ENCODE measurements at places on chromosomes 5 and 9.

DNA sequence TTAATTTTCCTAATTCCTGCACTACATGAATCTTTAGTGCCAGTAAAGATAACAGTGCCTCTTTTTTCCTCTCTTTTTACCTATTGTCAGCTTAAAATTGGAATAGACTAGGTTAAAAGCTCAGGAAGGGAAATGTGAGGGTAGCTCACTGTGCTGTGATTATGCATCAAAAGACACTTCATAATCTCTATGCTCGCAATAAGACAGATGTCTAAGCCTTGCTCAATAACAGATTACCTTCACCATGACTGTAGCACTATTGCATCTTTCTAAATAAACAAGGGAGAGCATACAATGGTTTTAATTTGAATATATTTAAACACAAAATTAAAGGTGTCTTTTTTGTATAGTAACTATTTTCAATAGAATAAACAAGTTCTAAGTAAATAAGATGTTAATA is 130.1 kb downstream of the FBN2 start:
- no peak for DNase-seq

- no peak for DNase-seq
Measured at GRCh38 chr9:13269589-13270452, 9.7 kb downstream of the MPDZ start.

GRCh38 chr5:87188391-87188790 is 79.3 kb upstream of the RASA1 start:
- DNase-seq: no peak

DNA sequence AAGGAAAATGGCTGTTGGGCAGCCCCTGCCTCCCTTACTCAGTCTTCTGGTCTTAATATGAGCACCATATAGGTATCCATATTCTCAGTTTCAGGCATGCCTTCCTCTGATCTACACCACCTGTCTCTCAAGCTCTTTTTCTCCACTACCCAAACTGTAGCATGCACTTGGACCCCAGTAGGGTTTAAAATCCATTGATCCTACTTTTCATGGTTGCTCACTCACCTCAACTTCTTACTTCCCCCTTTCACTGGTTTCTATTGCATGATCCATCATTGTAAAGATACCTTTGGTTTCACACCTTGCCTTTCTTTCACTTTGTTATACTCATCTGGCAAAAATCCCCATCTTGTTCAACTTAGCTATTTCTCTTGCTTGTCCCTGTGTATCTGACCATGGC is 159.4 kb downstream of the KDM4C start:
- DNase-seq: no peak

- DNase-seq: no peak
Measured at GRCh38 chr5:72951671-72952468, 4.0 kb upstream of the FCHO2 start.

- DNase-seq: no peak
Measured at GRCh38 chr9:99023231-99023630, 79.5 kb downstream of the COL15A1 start.

DNA sequence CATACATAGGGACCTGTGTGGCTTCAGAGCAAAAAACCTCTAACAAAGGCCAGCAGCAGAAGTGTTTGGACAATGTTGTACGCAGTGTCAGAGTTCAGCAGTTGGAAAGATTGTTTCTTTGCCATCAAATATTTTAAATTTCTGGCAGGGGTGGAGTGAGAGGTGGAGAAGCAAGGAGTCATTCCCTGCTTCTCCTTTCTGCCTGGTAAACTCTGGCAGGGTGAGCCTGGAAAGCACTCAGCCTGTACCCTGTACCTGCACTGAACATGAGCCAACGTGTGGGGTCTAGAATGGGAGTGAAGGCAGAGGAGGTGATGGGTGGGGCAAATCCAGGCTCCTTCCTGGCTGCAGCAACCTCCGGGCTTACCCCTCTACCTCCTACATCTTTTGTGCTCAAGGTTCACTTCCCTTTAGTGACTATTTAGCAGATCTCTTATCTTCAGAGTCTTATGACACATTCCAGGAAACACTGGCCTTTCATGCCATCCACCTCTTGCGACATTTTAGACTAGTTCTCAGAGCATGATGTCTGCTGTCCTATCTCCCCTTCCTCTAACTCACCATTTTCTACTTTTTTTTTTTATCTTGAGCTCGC is 445.0 kb upstream of the PIK3R1 start:
- no peak for DNase-seq

GRCh38 chr9:70058569-70059116 is 15.0 kb downstream of the MAMDC2 start:
- no peak for DNase-seq

DNA sequence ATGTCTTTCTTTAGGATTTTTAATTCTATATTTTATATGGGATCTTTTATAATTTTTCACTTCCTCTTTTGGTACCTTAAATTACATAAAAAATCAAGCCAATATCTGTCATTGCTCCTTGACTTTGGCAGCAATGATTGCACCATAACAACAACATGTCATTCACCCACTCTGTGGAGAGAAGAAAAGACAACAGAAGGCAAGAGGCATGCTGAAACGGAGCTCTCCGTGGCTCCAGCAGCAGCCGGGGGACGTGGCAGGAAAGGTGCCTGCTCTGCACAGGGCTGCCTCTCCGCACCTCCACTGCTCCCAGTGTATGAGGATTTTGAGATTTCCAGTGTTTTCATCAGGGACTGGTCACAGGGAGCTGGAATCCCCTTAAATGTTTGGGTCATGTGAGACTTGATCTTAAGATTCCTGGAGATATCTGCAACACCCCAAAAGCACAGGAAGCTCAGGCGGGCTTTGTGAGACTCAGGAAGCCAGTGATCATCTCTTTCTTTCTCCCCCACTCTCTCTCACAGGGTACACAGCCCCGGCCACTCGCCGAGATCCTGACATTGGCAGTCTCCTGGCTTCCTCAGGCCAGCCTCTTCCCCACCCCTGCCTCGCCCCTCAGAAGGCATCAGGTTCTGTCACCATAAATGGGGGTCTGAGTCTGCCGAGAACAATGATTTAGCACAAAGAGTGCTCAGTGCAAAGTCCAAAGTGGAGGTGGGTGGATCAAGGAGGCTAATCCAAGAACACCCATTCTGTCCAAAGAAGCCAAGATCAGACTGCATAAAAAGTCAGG is 74.6 kb downstream of the ACTL7B start:
- DNase-seq: no peak

All from activated T-helper 1 cell treated with Interleukin-2 at 50 U/mL for 16 hours (primary cell).